ENCODE measurements at places on chromosomes 16 and 17.

DNA sequence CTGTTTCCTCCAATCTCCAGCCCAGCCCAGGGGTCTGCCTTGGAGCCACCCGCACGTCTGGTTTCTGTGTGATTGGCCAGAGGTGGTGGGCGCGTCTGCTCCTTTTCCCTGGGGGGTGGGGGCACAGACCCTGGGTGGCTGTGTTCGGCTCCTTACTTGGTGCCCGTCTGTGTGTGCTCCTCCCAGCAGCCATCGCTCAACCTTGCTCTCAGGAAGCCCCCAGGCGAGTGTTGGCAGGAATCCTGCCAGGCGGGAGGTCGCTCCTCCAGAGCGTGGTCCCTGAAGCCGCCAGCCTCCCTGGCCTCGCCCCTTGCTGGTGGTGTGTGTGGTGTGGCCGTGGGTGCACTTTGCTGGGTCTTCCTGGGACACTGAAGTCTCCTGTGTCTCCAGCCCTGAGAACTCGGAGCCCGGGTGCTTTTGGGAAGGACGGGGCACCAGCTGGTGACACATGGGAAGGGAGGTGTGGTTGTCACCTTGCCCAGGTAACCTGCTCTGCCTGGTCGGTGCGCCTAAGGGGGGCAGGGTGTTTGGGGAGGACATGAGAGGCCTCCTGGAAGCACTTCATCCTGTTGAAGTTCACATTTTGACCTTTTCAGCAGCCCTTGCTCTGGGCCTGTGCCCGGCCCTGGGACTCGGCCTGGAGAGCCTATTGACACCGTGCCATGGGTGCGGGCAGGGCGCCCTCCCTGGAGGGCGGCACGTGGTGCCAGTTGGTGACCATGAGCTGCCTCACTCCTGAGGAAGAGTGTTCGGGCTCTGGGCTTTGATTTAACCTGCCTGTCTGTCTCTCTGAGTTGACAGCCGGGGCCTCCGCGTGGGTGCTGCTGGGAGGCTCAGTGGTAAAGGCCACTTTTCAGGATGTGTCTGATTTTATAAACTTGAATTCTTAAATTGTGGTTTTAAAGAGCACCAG lies 49.0 kb upstream of the ZNF750 start:
- DNase-seq = no peak

GRCh38 chr16:74305978-74306784 lies 9.6 kb downstream of the PSMD7 start:
- DNase-seq = no peak

DNA sequence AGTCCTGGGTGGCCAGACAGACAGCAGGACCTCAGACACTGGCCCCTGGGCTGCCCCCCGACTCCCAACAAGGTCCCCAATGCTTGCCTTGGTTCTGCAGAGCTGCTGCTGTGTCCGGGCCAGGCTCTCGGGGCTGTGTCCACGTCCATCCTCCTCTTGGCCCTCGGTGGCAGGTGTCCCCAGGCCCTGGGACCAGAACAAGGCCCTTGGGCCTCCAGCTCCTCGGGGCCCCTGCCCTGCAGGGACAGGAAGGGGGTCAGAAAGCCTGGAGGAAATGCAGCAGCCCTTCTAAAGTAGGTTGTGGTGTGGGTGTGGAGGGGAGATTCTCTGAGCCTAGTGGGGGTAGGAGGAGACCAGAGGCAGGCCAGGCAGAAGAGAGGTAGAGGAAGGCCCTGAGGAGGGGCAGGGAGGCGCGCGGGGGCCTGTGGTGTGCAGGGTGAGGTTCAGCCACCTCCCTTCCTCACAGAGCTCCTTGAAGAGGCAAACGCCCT lies 2.5 kb upstream of the AXIN1 start:
- DNase-seq = peak; percentile 38

DNA sequence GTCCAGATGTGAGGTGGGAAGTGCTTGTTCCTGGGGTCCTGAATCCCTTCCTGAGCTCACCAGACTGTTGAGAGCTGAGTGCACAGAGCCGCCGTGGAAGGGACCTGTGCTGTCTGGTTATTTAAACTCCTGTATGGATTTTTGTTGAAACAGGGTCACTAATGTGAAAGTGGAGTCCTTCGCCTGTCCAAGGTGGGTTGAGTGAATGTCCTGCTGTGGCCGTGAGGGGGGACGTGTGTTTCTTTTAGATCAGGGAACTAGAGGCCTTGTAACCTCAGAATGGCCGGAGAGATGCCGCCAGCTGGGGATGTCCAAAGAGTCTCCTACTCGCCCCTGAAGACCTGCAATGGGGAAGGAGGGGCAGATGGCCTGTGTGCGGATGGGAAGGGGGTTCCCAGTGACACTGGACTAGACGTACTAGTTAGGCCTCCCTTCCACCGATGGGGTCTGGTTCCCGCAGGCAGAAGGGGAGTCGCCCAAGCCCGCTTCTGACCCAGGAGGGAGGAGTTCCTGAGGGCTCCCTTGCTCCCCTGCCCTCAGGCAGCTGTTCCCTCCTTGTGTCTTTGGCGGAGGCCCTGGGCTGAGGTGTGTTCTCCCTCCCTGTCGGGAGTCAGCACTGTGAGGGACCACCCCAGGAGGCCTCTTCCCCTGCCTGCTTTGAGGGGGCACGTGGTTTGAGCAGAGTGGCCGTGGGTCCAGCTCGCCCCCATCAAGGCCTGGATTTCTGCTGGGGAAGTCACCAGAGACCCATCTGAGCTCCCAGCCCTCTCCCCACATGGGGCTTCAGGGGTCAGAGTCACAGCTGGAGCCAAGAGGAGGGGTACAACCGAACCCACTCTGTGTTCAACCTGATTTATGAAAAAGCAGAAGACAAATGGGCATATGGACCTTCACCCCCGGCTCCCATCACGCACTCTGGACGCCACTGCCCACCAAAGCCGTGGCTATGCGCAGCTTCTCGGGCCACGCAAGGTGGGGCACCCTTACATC lies 30.9 kb downstream of the OR1D5 start:
- DNase-seq = no peak

DNA sequence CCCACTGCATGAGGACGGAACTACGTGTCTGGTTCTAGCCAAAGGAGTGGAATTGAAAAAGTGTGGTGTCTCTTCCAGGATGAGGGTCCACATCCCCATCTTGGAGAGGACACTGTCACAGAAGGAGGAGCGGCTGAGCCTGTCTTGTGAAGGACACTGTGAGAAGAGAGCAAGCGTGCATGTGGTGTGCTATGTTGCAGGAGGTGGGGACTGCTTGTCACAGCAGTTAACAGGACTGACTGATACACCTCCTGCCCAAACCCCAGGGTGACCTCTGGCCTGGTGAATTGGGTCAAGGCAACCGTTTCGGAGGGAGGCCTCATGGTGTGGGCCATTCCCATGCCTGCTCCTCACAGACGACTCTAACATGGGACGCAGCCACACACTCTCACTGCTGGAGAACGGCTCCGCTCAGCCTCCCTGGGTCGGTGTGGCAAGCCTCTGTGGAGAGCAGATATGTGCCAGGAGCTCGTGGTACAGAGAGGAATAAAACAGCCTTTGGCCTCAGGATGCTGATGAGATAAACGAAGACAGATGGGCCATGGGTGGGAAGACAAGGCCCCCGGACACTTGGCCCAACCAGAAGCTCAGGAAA lies 56.4 kb upstream of the RBFOX3 start:
- no peak for DNase-seq

DNA sequence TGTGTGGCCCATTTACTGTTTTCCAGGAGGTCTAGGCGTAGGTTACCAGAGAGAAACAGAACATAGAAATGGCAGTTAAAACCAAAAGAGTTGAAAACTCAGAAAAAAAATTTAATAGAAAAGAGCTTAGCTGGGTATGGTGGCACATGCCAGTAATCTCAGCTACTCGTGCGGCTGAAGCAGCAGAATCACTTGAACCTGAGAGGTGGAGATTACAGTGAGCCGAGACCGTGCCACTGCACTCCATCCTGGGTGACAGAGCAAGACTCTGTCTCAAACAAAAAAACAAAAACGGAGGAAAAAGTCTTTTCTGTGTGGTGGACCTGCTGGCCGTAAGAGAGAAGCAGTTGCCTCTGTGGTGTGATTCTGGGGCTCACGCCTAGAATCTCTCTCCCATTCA lies 35.8 kb downstream of the MRTFB start:
- DNase-seq = no peak

GRCh38 chr17:69096541-69096940 lies 35.8 kb upstream of the ABCA9 start:
- no peak for DNase-seq

DNA sequence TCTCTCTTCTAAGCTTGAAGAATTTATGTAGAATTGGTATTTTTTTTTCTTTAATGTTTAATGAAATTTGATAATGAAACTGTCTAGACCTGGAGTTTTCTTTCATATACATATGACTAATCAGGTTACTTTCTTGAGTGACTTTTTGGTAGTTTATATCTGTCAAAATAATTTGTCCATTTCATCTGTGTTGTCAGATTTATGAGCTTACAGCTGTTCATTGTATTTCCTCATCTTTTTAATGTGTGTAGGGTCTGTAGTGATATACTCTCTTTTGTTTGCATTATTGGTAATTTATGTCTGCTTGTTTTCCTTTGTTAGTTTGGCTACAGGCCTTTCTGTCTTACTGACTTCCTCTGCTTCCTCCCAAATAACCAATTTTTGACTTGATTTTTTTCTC lies 55.7 kb downstream of the TAOK1 start:
- DNase-seq = no peak

DNA sequence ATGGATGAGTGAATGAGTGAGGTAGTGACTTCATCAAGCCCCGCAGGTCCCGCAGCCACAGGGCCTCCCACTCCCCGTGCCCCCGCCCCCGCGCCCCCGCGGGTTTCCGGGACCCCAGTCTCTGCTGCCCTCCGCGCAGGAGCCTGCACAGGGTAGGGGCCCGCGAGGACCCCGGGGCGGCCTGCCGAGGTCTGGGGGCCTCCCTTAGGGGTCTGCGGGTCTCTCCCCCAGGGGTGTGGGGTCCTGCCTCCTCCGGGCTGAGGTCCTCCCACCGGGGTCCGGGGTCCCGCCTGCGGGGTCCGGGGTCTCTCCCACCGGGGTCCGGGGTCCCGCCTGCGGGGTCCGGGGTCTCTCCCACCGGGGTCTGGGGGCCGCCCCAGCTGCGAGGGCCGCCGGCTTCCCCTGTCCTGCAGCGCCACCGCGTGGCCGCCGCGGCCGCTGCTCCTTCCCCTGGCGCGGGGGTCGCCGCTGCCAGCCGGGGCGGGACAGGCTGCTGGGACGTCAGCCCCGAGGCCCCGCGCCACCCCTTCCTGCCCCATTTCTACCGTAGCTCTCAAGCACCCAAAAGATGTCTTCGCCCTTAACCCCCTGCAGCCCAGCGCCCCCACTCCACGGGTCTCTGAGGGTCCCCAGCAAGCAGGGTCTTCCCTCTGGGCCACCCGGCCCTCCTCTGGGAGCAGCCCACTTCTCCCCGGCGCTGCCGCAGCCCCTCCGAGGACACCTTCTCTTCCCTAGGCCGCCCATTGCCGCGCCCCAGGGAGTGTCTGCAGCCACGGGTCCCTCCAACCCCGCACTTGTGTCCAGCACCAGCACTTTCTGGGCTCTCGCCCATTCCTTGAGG lies 10.4 kb upstream of the CHMP6 start:
- DNase-seq = peak; percentile 49

- no peak for DNase-seq
Observed at GRCh38 chr16:67399749-67400704, 6.7 kb upstream of the TPPP3 start.

DNA sequence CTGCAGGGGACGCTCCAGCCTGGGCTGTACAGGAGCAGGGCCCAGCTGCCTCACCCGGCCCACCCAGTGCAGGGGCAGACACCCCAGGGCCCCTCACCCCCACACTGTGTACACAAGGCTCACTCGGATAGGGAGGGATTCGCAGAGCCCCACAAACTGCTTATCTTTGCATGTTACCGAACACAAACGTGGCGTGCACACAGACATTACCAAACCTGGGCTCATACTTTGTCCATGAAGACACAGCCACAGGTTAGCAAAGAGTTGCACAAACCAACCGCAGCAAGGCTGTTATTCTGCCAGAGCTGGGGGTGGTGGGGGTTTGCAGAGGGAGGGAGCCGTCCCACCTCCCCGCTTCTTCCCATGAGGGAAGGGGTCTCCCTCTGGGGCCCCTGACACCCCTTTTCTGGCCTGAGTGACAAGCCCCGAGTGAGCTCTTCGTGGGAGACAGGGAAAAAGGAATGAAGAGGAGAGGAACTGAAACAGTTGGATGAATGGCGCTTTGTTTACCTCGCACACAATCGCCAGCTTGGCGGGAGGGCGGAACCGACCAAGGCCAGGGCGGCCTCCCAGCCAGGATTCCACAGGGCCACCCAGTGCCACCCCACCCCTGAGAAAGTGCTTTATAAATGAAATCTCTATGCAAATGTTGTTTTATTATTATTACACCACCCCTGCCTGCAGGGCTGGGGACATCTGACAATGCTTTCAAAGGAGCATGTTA lies 434 bp upstream of the CPSF4L start:
- no peak for DNase-seq

DNA sequence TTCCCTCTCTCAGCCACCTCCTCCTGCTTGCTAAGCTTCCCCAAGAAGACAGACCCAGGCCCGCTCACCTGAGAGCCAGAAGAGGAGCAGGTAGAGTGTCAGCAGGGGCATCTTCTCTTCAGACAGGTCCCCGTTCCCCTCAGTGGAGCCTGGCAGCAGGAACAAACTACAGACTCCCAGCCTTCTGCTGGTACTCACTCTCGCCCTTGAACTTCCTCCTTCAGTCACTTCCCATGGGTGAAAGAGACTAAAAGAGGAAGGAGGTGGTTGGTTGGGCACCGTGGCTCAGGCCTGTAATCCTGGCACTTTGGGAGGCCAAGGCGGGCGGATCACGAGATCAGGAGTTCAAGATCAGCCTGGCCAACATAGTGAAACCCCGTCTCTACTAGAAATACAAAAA lies at the start of gene CD300LF:
Gene CD300LF (minus strand): TSS at position 168 of the 400 bp plus-strand sequence. CDS start 57 bp downstream, at position 111.
- DNase-seq = no peak

- DNase-seq = no peak
Observed at GRCh38 chr17:47918006-47918405, 22.0 kb downstream of the SP2 start.

GRCh38 chr16:55189224-55189623 lies 134.8 kb upstream of the IRX6 start:
- DNase-seq = no peak

- DNase-seq = no peak
Observed at GRCh38 chr17:27351759-27352158, 57.8 kb downstream of the WSB1 start.

- DNase-seq = no peak
Observed at GRCh38 chr17:15920758-15921239, 24.1 kb upstream of the ADORA2B start.

DNA sequence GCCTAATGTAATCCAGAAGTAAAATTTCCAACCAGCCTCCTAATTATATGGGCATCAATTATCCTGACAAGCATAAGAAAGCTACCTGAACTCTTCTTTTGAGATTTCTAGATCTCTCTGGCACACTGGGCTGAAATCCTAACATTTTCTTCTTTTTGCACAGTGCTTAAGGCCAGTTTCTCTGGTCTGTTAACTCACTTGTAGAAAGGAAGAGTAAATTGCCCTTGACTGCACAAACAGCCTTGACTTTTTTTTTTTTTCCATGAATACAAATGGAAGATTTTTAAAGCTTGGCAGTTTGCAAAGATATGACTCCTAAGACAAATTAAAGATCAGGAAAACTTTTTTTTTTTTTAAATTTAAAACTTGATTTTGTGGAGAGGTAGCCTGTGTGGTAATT lies 291.2 kb upstream of the MON1B start:
- no peak for DNase-seq

- no peak for DNase-seq
Observed at GRCh38 chr17:63039899-63040602, 74.0 kb downstream of the TANC2 start.
